ENCODE measurements at places on chromosomes 12 and 14.

DNA sequence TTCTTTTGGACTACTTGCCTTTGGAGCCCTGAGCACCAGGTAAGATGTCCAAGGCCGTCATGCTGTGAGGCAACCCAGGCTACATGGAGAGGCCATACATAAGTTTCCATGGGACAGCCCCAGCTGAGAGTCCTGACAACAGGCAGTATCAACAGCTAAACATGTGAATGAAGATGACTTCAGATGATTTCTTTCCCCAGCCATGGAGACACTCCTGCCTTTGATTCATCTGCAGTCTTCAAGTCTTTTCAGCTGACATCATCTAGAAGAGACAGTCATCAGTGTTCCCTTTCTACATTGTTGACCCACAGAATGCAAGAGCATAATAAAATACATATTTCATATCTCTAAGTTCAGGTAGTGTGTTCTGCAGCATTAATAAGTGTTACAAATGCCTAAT lies 398.7 kb downstream of the BTG1 start:
- no peak for DNase-seq

- no peak for DNase-seq
Observed at GRCh38 chr14:62347562-62348011, 585.4 kb downstream of the SNAPC1 start.

GRCh38 chr14:50257732-50258131 lies 26.4 kb upstream of the SOS2 start:
- no peak for DNase-seq

GRCh38 chr12:131754184-131754583 lies 43.3 kb downstream of the SFSWAP start:
- DNase-seq: no peak

DNA sequence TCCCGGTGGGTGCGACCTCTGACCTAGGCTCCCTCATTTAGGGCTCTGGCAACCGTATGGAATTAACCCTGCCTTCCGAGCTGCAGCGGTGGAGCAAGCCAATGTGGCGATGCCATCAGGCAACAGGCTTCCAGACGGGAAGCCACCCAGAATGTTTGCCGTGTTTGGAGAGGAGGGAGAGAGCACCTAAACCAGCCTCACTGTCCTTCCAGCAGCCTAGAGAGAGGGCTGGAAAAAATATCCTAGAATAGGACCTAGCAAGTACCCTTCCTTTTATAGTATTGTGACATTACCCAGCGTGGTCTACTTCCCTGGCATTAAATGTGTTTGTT lies 287 bp upstream of the SLC2A13 start:
- DNase-seq: no peak

GRCh38 chr12:75900226-75900625 lies 131.3 kb downstream of the PHLDA1 start:
- DNase-seq: no peak

GRCh38 chr14:75615200-75615599 lies 36.8 kb downstream of the FLVCR2 start:
- DNase-seq: no peak

- no peak for DNase-seq
Observed at GRCh38 chr12:10632226-10632625, 18.8 kb upstream of the MAGOHB start.

- DNase-seq: no peak
Observed at GRCh38 chr12:40618636-40619035, 73.6 kb upstream of the CNTN1 start.

DNA sequence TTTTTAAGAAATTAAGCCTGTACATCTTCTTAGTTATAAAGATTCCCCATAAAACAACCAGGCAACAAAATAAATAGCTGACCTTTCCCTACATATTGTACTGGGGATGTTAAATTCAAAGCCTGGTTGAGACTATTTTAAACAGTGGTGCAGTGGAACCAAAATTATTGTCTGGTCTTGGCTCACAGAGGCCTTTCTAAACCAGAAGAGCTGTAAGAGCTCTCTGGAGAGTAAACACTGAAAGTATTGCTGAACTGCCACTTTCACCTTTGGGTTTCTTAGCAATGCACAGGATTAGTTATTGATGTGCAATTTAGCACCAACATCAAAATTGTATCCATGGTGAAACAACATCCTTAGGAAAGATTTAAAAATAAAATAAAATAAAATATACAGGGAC lies 20.6 kb downstream of the RACGAP1 start:
- no peak for DNase-seq

GRCh38 chr14:74302152-74302628 lies 544 bp downstream of the ABCD4 start:
- no peak for DNase-seq

DNA sequence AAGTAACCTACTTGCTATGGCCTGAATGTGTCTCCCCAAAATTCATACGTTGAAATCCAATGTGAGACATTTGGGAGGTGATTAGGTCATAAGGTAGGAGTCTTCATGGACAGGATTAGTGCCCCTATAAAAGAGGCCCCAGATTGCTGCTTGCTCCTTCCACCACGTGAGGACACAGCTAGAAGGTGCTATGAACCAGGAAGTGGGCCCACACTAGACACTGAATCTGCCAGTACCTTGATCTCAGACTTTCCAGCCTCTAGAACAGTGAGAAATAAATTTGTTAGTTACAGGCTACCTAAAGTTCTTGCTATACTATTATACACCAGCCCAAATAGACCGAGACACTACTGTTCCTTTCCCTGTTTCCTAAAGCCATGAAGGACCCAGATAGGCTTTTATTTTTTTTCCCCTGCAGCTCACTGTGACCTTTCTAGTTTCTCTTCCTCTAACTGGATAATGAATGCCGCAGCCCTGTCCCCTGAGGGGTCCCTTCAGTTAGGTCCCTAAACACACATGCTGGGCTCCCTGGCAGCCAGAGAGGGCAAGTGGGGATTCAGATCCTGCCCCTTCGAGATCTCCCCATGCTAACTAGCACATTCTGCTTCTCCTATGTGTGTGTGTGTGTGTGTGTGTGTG lies 19.3 kb downstream of the SLC25A3 start:
- no peak for DNase-seq

GRCh38 chr12:121803861-121804416 lies at the start of gene SETD1B:
Gene SETD1B, plus strand, starts transcription at chr12:121804009. Its CDS starts 729 bp downstream, at chr12:121804738.
- DNase-seq: no peak

GRCh38 chr12:87943762-87944161 lies 85.4 kb downstream of the C12orf50 start:
- no peak for DNase-seq

DNA sequence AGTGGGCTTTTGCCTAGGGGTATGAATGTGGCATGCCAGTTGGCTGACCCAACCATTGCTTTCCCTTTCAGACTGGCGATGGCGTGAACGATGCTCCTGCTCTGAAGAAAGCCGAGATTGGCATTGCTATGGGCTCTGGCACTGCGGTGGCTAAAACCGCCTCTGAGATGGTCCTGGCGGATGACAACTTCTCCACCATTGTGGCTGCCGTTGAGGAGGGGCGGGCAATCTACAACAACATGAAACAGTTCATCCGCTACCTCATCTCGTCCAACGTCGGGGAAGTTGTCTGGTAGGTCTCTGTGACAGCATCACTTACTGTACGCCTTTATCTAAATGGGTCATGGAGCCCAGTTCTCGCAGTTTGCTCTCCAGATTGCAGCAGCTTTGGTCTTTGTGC lies 61.1 kb downstream of the ATP2A2 start:
- no peak for DNase-seq

- DNase-seq: no peak
Observed at GRCh38 chr12:108637222-108637971, 3.7 kb upstream of the SELPLG start.

GRCh38 chr12:18922851-18923250 lies 184.9 kb downstream of the CAPZA3 start:
- no peak for DNase-seq
